ENCODE measurements at places on chromosomes 4 and X.
A peak's percentile ranks its signal among the peaks of the same experiment; 100 is the strongest.

GRCh38 chrX:153806999-153807575, 12.6 kb downstream of the SSR4 start:
- DNase-seq: no peak

- no peak for DNase-seq
Observed at GRCh38 chrX:69948276-69948797, 101.4 kb downstream of the AWAT2 start.

DNA sequence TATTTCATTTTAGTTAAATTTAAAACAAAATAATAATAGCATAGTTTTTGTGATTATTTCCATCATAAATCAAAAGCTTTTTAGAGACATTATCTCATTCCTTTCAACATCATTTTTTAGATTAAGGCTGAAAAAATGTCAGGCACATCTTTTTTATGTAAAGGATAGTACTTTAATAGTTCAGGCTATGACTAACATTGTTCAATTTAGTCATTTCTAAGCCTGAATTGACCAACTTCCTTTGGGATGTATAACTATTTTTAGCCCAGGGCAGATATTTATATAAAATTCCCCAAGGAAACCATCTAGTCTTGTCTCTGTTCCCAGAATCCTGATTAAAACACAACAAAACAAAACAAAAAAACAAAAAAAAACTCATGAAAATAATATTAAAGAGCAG, 145.6 kb upstream of the PCDH18 start:
- DNase-seq: peak; percentile 86

GRCh38 chr4:73257234-73257633, 1.4 kb downstream of the ANKRD17 start:
- DNase-seq: peak; percentile 87

DNA sequence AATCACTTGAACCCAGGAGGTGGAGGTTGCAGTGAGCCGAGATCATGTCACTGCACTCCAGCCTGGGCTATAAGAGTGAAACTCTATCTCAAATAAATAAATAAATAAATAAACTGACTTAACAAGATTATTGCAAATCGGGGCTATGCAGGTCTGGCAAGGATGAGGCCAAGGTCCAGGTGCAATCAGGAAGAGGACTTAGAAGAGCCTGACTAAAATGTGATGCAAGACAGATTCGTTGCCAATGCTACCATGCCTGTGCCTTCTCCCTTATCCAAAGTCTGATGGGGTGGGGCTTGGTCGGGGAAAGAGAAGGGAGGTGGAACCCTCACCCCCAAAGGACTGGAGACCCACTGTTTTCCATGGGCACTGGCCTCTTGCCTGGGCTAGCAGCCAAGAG, 14.7 kb downstream of the ZCCHC13 start:
- DNase-seq: no peak

- no peak for DNase-seq
Observed at GRCh38 chr4:3243136-3243780, 5.7 kb upstream of the MSANTD1 start.

- DNase-seq: no peak
Observed at GRCh38 chr4:40303751-40304150, 31.4 kb upstream of the CHRNA9 start.

DNA sequence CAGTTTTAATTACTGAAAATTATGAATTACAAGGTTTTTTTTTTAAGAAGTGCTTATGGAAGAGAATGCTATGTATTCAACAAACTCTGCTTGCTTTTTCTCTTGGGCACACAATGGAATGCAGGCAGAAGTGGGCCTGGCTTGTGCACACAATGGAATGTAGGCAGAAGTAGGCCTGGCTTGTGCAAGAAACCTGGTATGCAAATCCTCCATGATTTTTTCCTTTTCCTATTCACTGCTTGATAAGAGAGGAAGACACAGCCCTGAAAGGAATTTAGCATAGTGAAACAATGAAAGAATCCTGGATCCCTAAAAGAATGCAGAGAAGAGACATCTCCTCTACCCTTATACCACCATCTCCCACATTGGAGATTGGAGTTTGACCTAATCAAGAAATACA, 138.4 kb downstream of the COL25A1 start:
- no peak for DNase-seq

DNA sequence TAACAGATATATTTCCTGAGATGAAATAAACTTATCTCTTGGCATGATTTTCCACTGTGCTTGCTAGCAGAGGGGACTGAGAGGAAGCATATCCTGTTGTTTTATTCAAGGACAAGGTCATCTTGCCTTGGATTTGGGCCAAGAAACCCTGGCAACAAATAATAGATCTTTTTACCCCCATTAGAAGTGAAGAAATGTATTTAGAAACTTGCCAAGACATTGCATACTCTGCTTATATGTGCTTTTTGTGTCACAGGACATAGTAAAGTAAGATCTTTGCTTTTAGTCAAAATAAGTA, 170.2 kb downstream of the RAPGEF2 start:
- DNase-seq: no peak

GRCh38 chrX:21725496-21725895, 32.4 kb downstream of the SMPX start:
- peak; percentile 17 for DNase-seq

GRCh38 chr4:139312552-139313332, 10.5 kb upstream of the NDUFC1 start:
- no peak for DNase-seq

DNA sequence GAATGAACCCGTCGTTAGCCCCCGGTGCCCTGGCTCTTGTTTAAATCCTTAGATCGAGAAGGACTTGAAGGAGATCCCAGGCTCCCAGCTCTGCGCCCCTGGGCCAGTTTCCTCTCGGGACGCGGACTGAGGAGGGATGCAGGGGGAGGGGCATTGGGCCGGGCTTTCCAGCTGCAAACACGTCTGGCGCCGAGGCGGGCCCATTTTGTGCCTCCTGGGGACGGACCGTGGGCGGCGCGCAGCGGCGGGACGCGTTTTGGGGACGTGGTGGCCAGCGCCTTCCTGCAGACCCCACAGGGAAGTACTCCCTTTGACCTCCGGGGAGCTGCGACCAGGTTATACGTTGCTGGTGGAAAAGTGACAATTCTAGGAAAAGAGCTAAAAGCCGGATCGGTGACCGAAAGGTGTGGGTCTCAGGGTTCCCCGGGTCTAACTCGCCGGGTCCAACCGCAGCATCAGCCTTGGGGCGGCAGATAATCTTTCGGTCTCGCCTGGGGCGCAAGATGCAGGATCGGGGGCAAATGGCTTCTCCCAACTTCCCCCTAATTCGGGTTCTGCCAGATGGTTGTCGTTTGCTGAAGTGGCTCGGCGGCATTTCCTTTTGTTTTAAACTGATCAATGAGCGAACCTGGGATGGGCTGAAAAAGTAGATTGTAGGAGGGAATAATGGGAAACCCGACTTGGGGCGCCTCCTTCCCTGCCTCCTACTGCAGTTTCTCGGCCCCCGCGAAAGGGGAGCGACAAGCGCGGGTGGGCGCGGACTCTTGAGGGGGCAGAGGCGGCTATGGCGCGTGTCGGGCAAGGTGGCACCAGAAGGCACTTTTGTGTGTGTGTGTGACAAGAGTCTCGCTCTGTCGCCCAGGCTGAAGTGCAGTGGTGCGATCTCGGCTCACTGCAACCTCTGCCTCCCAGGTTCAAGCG, 2.9 kb downstream of the PDGFRA start:
- no peak for DNase-seq

- DNase-seq: peak; percentile 39
Observed at GRCh38 chrX:107731831-107732502, 43.6 kb downstream of the TSC22D3 start.

- DNase-seq: peak; percentile 41
Observed at GRCh38 chrX:2691543-2692220, 587 bp downstream of the CD99 start.

GRCh38 chrX:8939322-8939721, 94.6 kb downstream of the FAM9B start:
- no peak for DNase-seq

DNA sequence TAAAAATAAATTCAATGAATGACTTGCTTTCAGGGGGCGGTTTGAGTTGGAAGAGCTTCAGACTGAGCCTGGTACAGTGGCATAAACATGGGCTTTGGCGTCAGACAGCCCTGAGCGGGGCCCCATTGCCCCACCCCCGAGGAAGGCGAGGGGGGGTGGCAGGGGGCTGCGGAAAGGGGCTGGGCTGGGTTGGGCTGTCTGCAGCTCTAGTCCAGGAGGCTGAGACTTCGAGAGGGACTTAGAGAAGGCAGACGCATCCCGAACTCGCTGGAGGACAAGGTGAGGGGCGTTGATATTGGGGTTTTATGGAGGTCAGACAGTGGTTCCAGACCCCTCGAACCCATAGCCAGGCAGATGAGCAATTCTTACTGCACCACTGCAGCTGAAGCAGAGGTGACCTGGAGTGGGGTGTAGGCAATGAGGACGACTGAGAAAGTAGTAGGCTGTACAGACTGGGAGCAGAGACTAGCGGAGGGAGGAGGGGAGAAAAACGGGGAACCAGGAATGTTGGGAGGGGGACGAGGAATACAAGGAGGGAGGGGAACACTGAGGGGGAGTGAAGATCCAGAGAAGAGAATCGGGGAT, at the start of gene MAGED2:
TSS of gene MAGED2 (plus strand) at position 222 of the 585 bp plus-strand sequence. CDS start 1,587 bp downstream, outside the sequence.
- DNase-seq: no peak

- DNase-seq: no peak
Observed at GRCh38 chr4:168888715-168889215, 121.3 kb downstream of the CBR4 start.

DNA sequence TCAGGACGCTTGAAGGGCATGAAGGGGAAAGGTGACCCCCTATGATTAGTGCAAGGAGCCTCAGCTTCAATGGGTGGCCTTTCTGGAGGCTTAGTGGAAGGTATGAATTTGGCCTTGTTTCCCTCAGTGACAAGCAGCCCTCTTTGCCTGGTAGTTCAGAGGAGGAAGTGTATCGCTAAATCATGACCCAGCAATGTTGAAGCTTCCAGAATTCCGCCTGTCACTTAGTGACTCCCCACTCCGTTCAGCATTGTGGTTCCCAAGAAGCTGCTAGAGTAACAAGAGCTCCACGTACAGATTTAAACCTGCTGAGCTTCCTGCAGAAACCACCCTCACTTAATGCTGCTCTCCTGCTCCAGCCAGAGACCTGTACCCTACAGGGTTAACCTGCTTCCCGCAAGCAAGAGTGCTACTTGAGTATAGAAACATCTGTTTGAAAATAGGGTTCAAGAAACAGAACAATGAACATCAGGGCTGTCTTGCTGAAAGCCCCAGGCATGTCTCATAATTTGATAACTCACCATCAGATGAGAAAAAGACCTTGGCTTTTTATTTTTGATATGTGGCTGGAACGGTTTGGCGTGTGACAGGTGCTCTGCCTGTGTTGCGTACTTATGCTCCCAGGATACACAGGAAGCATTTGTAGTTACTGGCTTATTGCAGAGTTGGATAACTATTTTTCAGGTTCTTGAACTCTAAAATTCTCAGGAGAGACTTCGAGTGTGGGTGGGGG, 105.2 kb downstream of the UCHL1 start:
- no peak for DNase-seq

- no peak for DNase-seq
Observed at GRCh38 chrX:3603026-3603661, 110.3 kb downstream of the PRKX start.

GRCh38 chr4:172270397-172270796, 457.2 kb downstream of the GALNTL6 start:
- DNase-seq: no peak

DNA sequence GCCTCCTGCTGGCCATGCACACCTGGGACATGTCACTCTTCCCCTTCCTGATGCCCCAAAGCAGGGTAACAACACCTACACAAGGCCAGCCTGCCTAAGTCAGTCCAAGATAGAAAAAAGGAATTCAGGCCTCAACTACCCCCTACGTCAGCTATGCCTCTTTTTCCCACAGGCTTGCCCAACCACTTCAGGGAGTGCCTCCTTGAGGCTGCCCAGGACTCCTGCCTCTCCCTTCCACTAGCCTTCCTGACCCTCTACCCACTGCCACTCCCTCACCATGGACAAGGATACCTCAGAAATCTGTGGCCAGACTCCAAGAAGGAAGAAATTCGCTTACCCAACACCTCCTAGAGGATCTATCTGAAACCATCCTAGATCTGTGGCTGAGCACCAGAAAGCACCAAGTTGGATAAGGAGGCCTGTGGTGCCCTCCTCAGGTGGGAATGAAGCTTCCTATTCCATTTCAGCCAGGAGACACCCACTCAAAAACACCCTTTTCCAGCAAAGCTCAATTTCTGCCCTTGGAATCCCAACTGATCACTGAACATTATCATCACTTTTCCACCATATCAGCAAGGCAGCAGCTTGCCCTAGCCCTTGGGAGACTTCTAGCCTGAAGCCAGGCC, 1.8 kb downstream of the KDM5C start:
- DNase-seq: peak; percentile 8

- DNase-seq: no peak
Observed at GRCh38 chr4:675980-676870, 1.9 kb downstream of the MYL5 start.

DNA sequence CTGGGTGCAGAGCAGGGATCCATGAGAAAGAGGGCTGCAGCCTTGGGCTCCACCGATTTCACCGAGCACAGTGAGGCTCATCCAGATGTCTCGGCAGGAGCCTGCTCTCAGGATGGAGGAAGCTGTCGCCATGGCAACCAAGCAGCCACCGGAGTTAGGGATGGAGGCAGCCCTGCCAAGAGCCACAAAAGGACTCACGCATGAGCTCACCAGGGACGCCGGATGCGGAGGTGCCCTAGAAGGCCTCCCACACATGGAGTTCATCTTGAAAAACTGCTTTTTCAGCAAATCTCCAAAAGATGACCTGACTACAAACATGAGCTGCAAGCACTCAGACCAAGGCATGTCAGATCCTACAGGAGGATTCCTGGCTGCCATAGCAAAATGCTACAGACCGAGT, 90.7 kb downstream of the WFS1 start:
- DNase-seq: no peak

GRCh38 chr4:59689149-59689548, 1511.0 kb upstream of the ADGRL3 start:
- no peak for DNase-seq

- DNase-seq: no peak
Observed at GRCh38 chr4:72446353-72447055, 122.5 kb downstream of the ADAMTS3 start.

- no peak for DNase-seq
Observed at GRCh38 chr4:123446865-123447474, 50.4 kb downstream of the SPRY1 start.

GRCh38 chr4:94390804-94391410, 48.3 kb upstream of the HPGDS start:
- no peak for DNase-seq

- DNase-seq: no peak
Observed at GRCh38 chrX:114134465-114134864, 449.4 kb upstream of the HTR2C start.

- DNase-seq: no peak
Observed at GRCh38 chrX:123834116-123834515, 25.7 kb upstream of the XIAP start.

- peak; percentile 43 for DNase-seq
Observed at GRCh38 chrX:46796574-46797191, 37.8 kb upstream of the SLC9A7 start.

GRCh38 chr4:110124711-110125110, 73.7 kb downstream of the ELOVL6 start:
- no peak for DNase-seq

Measured in HFFc6 (cell line).